BJ (cell line): ENCODE measurements at places on chromosomes 3 and 15.

DNA sequence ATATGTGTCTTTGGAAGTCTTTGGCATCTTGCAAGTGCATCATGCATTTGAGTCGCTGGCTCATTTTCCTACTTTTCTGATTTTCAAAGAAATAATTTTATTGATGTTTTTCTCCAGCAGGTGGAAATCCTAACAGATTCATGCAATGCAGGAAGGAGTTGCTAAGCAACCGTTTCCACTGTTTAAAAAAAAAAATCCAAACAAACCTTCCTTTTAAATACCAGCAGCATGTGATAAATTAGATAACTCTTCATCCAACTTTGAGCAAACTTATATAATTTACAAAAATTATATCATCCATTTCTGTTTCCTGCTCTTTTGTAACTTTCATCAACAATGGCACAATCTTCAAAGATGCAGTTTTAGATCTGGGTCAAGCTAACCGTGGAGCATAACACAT, 364.1 kb downstream of the MFSD1 start:
- no peak for DNase-seq

DNA sequence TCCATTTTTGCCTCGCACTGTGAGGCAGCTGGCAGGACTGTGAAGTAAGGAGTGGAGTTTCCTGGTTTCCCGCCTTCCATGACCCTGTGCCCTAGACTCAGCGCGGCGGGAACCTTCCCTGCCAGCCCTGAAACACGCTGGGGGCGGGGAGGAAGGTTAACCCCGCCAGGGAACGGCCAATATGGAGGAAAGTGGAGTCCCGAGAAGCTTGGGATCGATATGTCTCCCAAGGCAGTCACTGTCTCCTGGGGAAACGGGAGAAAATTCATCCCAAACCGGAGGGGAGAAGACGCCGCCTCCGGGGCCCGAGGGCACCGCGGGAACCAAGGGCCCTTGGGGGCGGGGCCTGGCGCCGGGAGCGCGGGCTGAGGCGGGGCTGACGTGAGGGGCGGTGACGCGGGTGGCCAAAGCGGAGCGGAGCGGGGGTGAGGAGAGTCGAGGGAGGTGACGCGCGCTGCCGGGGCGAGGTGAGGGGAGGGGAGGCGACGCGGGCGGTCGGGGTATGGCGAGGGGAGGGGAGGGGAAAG, at the start of gene HMCES:
Gene HMCES (plus strand): TSS at position 432 of the 527 bp plus-strand sequence. CDS start 863 bp downstream, outside the sequence.
- no peak for DNase-seq

- DNase-seq, result no peak
Observed at GRCh38 chr15:99550077-99550476, 15.7 kb upstream of the MEF2A start.

- no peak for DNase-seq
Observed at GRCh38 chr3:153028381-153028780, 133.6 kb upstream of the RAP2B start.

GRCh38 chr3:96991800-96992365, 177.5 kb downstream of the EPHA6 start:
- DNase-seq, result no peak

GRCh38 chr3:149593418-149594160, 64.2 kb downstream of the WWTR1 start:
- DNase-seq, result no peak

- no peak for DNase-seq
Observed at GRCh38 chr15:41416128-41416741, 660 bp upstream of the RTF1 start.

- DNase-seq, result no peak
Observed at GRCh38 chr3:194689493-194689944, 3.8 kb downstream of the FAM43A start.

- no peak for DNase-seq
Observed at GRCh38 chr3:87997966-87998365, 60.8 kb downstream of the CGGBP1 start.

- DNase-seq, result no peak
Observed at GRCh38 chr3:36893826-36894225, 51.0 kb downstream of the TRANK1 start.

DNA sequence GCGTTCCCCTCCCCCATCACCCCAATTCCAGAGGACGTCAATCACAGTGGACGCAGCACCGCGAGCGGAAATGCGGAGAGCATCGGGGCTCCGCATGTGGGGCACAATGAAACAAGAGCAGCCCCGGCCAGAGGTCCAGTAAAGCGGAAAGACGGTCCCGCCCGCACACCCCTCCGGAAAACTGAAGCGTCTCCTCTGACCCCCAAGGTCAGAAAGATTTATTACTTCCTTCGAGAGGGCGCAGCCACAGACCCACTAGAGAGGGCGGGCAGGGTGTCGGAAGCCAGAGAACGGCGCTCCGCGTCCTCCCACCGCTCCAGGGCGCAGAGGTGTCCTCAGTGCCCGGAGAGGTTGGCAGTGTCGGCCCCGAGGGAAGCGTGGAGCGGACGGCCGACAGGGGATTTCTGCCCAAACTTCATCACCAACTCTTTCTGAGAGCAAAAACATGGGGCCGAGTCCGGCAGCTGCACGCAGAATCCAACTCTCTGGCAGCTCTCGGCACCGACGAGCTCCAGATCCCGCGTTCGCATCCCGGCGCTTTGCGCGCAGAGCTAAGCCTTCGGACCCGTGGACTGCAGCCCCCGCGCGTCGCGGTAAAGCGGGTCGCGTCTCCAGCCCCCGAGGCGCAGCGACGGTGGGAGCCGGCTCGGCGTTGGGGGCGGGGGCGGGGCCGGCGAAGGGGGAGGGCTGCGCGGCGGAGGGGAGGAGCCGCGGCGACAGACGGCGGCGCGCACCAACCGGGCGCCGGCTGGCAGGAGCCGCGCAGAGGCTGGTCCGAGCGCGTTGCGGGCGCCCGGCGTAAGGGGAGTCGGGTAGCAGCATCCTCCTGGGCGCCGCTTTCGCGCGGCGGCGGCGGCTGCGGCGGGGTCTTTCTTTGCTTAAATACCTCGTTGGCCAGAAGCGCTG, at the start of gene CHST2:
Gene CHST2 (plus strand): TSS at position 763 of the 906 bp plus-strand sequence. CDS start 1,046 bp downstream, outside the sequence.
- no peak for DNase-seq

- DNase-seq, result no peak
Observed at GRCh38 chr3:141411251-141411771, 43.0 kb downstream of the ZBTB38 start.
